Esophagus squamous epithelium (tissue), 5 donors: ENCODE measurements at places on chromosomes 5 and 9.

- DNase-seq = no peak
Observed at GRCh38 chr5:100667161-100667630, 132.0 kb downstream of the FAM174A start.

DNA sequence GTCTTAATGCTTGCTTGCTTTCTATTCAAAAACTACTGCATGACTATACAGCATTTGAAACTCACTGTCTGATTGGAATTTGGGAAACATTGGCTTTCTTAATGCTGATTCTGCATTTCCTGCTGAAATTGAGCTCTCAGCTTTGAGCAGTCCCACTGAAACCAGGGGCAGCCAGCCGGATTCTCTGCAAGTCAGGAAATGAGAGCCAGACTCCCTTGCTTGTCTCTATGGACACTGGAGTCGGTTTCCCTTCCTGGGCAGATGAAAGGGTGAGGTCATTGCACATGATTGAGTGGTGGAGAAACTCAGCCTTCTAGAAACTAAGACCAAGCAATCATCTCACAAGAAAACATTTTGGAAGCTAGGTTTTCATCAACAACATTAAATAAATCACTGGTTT lies 119.7 kb upstream of the SPATA31C2 start:
- DNase-seq = no peak

- DNase-seq = no peak
Observed at GRCh38 chr9:89382026-89382986, 64.0 kb downstream of the SECISBP2 start.

GRCh38 chr9:129891569-129891968 lies 56.3 kb downstream of the USP20 start:
- DNase-seq = no peak

GRCh38 chr9:91483189-91483691 lies 59.6 kb upstream of the NFIL3 start:
- DNase-seq = no peak

- no peak for DNase-seq
Observed at GRCh38 chr5:999032-999501, 9.5 kb upstream of the NKD2 start.

DNA sequence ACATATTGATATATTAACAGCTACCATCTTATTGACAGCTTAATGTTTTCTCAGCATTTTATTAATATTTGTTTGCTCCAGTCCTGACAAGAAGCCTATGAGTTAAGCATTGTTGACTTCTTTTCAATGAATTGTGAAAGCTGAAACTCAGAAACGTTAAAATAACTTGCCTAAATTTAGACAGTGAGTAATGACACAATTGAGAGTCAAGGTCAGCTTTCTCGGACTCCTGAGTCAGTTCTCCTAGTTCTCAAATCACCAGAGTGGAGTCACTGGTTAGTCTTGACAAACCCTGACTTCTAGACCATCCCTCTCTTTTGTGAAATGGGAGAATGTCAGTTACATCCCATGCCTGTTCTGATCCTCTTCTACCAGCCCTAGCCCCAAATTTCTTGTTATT lies 222.7 kb upstream of the ACO1 start:
- DNase-seq = no peak

- no peak for DNase-seq
Observed at GRCh38 chr5:1468629-1469527, 23.6 kb upstream of the SLC6A3 start.

DNA sequence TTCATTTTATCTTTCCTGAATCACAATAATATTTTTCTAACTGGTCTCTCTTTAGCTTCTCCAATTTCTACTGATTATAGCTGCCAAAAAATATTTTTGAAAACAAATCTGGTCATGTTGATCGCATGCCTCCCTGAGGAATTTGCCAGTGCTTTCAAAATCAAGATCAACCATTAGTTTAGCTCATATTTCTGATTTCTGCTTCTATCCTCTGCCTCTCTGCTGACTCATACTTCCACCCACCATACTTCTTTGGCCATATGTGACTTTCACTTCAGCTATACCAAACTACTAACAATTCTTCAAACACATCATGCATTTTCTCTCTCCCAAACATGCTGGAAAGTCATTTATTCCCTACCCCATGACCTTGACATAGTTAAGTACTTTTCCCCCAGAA lies 636.5 kb downstream of the TLE1 start:
- DNase-seq = no peak

DNA sequence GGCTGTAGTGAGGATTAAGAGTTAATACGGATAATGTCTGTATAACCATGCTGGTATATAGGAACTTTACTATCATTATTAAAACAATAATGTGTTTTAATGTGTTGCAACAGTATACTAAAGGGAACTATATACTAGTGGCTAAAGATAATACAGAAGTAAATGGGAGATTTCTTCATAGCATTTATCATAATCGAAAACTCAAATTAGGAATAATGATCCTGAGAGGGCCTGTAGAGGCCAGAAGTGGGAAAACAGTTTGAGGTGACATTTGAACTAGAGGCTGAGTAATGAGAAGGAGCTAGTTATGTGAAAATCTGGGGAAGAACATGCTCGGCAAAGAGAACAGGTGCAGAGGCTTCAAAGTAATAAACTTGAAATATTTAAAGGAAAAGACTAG lies 2.9 kb downstream of the TCERG1 start:
- no peak for DNase-seq

GRCh38 chr5:167725264-167725663 lies 566.2 kb upstream of the WWC1 start:
- DNase-seq = no peak

- DNase-seq = no peak
Observed at GRCh38 chr5:181086026-181086883, 44.7 kb downstream of the OR2V1 start.

DNA sequence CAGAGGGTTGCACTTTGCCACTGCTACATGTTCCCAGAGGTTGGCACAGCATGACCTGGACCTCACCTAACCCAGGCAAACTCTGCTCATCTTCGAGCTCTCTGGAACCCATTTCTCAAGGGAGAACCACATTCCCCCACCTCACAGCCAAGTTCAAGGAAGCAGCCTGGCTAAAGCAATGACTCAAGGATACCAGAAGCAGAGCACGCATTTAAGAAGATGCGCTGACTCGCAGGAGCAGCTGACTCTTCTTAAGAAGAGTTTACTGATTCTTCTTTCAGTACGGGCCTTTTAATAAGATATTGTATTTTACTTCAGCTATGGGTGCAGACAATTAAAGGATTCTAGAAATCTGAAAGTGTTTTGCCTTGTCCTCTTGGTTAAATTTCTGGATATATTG lies 4.1 kb upstream of the SEMA5A start:
- DNase-seq = no peak

DNA sequence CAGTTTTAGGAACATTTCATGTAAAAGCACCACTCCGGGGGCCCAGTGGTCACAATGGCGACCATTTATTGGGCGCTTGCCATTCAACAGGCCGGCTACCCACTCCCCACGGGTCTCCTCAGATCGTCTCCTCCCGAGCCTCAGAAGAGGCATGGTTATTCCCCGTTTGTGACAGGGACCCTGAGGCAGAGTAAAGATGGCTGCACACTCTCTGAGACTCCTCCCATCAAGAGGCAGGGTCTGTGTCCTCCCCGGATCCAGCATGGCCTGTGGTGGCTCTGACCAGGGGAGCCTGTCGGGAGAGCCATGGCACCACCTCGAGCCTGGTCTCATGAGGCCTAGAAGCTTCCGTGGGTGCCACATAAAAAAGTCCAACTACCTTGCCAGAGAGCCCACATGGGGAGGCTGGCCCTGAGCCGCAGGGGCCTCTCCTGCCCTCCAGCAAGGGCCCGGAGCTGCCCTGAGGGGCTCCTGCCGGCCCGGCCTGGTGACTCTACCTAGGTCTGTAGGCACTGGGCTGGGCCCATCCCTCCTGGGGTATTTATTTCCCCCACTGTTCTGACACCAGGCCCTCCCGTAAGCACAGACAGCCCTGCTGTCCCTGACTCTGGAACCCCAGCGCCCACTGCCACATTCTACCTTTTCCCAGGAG lies 90.8 kb downstream of the VAV2 start:
- no peak for DNase-seq

- no peak for DNase-seq
Observed at GRCh38 chr5:79834754-79835714, 145.4 kb downstream of the CMYA5 start.

- DNase-seq = no peak
Observed at GRCh38 chr9:78103971-78104433, 72.4 kb upstream of the GNAQ start.

DNA sequence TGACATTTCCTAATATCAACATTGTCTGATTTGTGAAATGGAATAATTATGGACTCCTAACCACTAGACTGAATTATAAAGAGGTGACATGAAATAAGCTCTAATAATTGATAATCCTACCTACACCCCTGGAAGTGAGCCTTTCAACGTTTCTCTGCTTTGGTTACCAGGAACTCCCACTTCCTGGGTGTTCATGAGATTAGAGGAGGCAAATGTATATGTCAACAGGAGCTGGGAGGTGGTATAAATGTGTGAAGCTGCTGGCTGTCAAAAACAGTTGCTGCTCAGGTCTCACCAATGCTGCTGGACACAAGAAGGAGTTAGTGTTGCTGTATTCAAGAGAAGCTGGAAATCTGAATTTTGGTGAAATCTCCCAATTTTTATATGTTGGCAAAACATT lies 96.8 kb downstream of the CAMK4 start:
- DNase-seq = no peak

DNA sequence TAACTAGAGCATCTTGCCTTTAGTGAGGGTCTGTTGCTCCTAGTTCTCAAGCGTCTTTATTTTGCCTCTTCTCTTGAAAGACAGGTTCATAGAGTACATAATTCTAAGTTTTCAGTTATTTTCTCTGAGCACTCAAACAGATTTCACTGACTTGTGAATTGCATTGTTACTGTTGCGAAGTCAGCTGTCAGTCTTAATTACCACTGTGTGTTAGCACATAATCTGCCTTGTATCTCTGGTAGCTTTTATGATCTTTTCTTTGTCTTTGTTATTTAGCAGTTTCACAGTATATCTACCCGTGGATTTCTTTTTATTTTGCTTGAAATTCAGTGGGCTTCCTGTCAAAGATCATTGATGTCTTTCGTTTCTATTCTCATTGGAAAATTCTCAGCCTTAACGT lies 192.9 kb downstream of the TTLL11 start:
- no peak for DNase-seq

DNA sequence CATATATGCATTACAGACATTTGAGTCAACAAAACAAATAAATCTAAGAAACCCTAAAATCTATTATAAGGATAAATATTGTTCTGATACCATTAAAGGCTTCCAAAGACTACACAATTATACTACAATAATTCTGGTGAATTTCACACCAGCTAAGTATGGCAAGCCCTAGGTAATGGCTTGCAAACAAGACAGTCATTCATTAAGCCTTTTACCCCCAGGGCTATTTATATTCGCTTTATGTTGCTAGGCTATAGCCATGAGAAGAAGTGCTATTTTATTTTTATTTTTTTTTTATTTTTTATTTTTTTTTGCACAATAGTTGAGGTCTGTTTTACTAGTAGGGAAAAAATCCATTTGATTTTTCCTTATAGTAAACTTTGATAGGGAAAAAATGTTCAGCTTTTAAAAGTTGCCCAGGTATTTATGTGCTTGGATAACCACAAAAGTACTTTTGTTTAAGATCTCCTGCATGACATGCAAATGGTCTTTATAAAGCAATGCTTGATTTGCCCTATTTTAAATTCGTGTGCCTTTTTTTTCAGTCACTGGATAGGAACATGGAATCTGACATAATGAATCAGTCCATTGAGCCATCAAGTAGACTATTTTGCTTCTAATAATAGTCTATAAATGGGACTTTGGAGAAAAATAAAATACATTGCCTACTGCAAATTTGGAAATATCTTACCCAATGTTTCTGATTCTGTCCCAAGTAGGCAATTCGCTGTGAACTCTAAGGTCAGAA lies 946.3 kb upstream of the COX7C start:
- DNase-seq = no peak

- DNase-seq = no peak
Observed at GRCh38 chr9:105281926-105282325, 37.5 kb downstream of the SLC44A1 start.

DNA sequence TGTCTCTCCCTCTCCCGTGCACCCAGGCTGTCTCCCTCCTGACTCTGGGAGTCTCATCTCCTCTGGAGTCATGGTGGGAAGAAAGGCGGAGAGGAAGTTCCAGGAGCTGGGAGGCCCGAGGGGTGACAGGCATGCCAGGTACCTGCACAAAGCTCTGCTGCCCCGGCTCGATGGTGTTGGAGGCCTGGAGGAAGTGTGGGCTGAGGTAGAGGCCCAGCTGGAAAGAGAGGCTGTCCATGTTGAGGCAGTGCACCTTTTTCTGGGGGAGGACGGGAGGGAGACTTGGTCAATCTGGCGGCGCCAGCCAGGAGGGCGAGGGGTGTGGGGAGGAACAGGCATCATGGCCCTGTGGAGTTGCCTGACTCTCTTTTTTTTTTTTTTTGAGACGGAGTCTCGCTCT lies 15.9 kb downstream of the FPGS start:
- DNase-seq = no peak

- no peak for DNase-seq
Observed at GRCh38 chr9:137511758-137512463, 38.3 kb downstream of the PNPLA7 start.

DNA sequence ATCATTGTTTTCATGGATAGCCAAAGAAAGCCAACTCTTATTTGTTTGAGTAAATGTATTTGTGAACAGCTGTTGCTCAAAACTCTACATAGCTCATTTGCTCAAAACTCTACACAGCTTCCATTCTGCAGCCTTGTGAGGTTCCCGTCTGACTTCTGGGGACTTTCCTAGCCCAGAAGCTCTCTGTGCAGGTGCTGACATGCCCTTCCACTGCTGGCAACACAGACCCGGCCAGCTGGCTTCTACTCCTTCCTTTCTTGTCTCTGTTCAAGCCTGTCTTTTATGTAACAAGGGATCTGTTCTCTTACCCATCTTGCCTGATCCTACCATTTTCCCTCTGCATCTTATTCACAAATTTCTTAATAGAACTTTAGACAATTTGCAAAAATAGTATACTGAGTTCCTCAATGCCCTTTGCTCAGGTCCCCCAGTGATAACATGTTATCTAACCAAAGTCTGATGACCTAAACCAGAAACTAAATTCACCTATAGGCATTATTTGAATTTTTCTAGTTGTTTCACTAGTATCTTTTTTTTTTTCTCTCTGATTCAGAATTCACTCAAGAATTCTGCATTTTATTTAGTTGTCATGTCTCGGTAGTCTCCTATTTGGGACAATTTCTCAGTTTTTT lies 556.5 kb upstream of the SEMA6A start:
- DNase-seq = no peak
